ENCODE measurements at places on chromosomes 7 and 10.
A peak's percentile ranks its signal among the peaks of the same experiment; 100 is the strongest.

- DNase-seq = peak; percentile 6
Observed at GRCh38 chr10:85612378-85612775, 754.2 kb downstream of the GRID1 start.

- DNase-seq = no peak
Observed at GRCh38 chr10:95445223-95445836, 115.8 kb downstream of the SORBS1 start.

DNA sequence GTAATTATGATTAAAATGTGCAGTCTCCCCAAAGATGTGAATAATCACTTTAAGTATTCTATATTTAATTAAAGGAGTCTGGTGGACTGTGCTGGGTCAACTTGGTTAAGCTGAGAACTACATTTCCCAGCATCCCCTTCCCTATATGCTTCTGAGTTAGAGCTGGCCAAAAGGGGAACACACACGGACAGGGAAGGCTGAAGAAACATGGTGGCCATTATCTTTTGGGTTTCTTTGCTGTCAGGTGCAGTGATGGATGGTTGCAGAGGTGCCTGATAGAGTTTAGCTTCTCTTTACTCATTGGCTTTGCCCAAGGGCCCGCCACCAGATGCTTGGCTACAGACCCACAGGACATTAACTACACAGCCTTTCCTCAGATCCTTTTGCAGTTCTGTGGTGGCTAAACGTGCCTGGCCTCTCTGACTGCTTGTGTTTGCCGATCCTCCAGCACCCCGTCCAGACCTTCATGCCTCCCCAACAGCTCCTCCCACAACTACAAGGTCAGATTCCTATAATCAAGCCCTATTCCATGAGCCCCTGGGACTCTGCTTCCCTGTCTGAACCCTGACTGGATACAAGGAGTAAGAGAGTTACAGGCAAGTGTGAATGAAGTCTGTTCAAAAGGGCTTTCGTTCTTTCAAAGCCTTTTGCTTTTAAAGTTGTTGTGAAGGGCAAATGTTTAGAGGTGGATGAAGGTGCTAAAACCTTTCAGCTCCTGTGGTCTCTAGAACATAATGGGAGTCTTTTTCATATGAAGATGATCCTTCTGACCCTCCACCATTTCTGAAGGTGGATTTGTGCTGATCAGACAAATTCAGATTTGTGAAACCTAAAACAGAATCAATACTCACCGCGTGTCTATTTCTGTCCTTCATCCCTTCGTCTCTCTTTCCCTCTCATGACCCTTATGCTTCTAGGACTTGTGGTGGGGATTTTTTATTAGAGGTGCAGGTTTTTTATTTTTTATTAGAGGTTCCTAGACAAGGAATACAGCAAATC is 21.5 kb downstream of the BUB3 start:
- no peak for DNase-seq

GRCh38 chr7:152624228-152624627 is 51.7 kb downstream of the XRCC2 start:
- no peak for DNase-seq

- no peak for DNase-seq
Observed at GRCh38 chr10:34377833-34378232, 437.3 kb downstream of the PARD3 start.

GRCh38 chr10:17004801-17005380 is 124.7 kb downstream of the CUBN start:
- no peak for DNase-seq

- DNase-seq = no peak
Observed at GRCh38 chr10:123882681-123883445, 8.7 kb downstream of the CPXM2 start.

DNA sequence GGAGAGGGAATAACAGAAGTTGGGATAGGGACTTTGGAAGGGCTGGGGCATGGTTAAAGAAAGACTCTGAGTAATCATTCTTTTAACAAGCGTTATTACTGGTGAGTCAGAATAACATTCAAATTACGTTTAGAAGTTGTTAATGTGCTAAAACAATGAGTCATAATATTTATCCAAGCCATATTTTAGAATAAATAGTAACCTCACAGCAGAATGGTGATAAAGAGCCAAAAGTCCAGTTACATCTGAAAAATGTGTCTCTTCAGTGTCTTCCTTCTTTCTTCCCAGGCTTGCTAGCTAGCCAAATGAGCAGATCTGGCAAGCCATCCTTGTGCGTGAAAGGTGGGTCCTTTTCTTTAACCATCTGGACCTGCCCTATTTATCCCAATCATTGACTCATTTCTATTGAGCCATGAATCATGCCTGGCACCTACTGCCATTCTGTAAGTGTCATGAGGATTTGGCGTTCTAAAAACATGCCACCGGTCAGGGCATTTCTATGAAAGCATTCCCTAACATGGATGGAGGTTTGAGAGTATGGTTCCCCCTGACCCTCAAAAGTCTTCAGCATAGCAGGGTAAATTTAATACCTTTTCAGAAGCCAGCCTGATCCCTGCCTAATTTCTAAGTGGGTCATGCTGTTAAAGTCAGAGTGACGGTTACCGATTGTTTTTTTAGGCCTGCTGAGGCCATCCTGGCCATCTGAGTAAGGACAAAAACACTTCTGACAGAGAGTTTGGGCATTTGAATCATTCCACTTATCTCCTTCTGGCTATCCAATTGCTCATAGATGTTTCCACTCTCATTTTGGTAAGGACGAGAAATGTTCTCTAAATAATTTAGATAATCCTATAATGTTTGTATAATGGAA is 26.9 kb downstream of the MYPN start:
- no peak for DNase-seq

- DNase-seq = no peak
Observed at GRCh38 chr10:74008212-74008731, 10.4 kb downstream of the VCL start.

GRCh38 chr7:93941945-93942344 is 20.4 kb downstream of the GNG11 start:
- DNase-seq = no peak

DNA sequence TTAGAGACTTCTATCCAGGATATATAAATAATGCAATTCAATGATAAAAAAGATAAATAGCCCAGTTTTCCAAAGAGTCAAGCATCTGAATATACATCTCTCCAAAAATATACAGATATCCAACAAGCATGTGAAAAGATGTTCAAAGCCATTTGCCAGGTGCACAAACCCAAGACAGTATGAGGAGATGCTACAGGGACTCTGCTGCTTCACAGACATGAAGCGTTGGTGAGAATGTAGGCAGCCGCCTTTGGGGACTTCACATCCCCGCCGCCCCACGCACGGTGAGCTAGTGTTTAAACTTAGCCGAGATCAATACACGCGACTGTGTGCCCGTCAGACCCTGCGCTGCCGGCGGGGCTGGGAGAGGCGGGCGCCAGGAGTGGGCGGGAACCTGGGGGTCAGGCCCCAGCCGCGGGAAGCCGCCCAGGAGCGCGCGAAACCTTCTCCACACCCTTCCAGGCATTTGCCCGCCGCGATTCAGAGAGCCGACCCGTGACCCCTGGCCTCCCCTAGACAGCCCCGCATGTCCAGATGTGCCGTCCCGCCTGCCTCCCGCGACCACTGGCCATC is 927 bp upstream of the ALOX5 start:
- peak; percentile 11 for DNase-seq

DNA sequence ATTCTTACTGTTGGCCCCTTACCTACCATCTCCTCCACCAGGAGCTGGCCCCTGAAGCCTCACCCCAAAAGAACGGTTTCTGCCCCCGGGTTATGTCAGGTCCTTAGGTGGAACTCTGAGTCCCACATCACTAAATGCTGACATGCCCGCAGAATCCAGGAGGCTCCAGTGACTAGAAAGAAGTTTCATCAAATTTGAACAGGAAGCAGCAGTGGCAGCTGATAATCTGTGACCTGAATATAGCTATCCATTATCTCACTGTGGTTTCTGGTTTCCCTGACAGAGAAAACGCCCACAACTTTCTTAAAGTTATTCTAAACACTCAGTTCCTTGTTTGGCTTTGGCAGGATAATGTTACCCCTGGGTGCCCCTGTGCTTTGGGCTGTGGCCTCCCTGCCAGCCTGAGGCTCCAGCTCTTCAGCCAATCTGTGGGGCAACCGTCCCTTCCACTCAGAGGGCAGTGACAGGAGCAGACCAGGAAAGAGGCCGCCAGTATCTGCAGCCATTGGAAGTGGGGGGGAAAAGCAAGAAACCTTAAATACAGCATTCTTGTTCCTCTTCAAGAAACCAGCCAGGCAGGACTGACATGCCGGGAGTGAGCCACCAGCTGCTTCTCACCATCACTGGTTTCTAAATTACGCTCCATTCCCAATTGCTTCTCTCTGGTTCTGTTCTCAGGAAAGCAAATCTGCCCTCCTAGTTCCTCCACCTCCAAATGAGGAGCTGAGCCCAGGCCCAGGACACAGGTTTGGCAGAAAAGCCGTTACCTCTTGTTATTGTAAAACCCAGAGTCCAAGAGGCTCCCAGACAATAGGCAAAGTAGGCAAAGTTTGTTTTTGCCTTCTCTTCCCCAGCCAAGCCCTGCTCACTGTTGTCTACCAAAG is 41.2 kb upstream of the VCL start:
- no peak for DNase-seq

- DNase-seq = no peak
Observed at GRCh38 chr7:98913026-98913425, 34.7 kb downstream of the TRRAP start.

GRCh38 chr7:81484261-81484660 is 285.6 kb downstream of the HGF start:
- DNase-seq = no peak

- DNase-seq = no peak
Observed at GRCh38 chr7:55265836-55266642, 99.1 kb upstream of the LANCL2 start.

GRCh38 chr7:102914585-102914984 is 1.8 kb downstream of the LRRC17 start:
- DNase-seq = no peak

DNA sequence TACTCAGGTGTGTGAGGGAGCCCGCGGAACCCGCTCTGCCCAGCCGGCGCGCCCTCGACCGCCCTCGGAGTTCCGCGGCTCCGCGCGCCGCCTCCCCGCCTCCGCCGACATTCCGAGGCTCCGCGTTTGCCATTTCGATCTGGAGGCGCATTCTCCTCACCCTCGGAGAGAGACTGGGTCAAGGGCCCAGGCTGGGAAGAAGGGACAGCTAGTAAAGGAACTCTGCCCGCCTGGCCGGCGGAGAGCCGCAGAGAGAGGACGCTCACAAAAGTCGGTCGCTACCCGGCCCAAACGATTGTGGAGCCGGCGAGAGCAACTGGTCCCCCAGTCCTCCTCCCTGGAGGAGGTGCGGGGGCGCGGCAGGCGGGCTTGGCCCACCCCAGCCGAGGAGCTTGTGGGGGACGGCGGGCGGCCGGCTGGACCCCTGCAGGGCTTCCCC is 74.5 kb upstream of the LEP start:
- no peak for DNase-seq

DNA sequence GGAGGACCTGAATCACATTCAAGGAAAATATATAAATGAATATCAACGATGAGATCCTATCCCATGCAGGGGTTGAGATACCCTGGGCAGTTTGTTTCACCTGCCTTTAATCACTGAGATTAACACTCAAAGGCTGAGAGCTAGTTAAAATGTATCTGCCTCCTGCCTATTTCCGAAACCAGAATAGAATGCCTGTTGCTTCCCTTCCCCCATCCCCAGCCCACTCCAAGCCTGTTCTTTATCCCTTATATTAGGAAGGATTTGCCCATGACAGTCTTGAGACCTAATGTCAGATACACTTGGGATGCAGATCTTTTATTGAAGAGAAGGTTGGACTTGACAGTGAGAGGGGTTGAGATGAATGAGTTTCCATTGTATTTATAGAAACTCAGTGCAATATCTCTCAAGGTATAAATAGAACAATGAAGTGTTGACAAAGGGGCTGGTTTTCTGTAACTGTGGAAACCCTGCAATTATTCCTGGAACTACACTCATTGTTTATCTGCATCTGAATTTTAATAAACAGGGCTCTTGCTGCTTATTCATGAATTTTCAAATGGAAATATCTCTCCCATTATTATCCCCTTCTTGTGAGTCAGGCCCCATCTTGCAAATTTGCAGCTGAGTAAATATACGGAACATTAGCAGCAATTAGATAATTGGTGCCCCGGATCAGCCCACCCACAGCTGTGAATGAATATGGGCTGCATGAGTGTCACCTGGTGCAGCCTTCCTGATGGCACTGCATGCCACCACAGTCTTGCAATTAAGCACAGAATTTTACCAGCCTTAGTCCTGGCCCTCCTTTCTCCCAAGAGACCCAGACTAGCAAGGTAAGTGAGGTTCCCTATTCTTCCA is 66.7 kb downstream of the SORCS3 start:
- no peak for DNase-seq

DNA sequence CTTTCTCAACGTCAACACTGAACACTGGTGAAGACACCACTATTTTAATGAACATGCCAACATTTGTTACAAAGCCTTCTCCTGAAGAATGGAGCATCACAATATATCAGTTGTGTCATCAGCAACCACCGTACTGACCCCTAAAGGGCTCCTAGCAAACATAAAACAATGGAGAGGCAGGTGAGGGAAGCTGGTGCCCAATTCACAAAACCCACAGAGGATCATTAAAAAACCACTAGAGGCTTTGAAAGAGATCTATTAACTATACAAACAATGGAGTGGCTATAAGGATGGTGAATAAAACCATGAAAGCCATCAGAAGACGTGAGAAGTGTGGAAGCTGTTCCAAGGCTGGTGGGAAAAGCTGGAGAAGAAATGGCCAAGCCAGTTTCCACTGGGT is 150.8 kb downstream of the FAM107B start:
- DNase-seq = no peak

- no peak for DNase-seq
Observed at GRCh38 chr10:10542477-10542876, 475.2 kb upstream of the CELF2 start.

DNA sequence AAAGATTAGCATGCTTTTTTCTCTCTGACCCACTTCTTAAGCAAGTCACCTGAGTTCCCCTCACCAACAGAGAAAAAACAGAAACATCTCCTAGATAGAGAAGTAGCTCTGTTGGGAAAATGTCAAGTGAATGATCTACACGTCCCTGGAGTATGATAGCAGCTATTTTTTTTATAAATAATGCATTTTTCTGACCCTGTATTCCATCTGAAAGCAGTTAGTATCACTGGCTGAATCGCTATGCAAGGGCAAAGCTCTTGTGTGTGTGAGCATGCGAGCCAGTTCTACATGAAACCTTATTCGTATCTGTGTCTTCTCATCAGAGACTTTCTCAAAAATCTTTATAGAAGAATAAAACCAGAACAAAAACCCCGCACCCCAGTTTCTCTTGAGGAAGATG is 8.2 kb downstream of the ANKMY2 start:
- DNase-seq = no peak

- no peak for DNase-seq
Observed at GRCh38 chr7:1535701-1536454, 5.4 kb downstream of the MAFK start.

GRCh38 chr10:121677880-121678279 is 79.6 kb upstream of the FGFR2 start:
- DNase-seq = no peak

Measured in stimulated activated naive CD4-positive, alpha-beta T cell treated with Interleukin-2 at 50 U/mL for 16 hours (primary cell).